Prostate gland (tissue), 2 donors: ENCODE measurements at places on chromosomes 12 and 14.

DNA sequence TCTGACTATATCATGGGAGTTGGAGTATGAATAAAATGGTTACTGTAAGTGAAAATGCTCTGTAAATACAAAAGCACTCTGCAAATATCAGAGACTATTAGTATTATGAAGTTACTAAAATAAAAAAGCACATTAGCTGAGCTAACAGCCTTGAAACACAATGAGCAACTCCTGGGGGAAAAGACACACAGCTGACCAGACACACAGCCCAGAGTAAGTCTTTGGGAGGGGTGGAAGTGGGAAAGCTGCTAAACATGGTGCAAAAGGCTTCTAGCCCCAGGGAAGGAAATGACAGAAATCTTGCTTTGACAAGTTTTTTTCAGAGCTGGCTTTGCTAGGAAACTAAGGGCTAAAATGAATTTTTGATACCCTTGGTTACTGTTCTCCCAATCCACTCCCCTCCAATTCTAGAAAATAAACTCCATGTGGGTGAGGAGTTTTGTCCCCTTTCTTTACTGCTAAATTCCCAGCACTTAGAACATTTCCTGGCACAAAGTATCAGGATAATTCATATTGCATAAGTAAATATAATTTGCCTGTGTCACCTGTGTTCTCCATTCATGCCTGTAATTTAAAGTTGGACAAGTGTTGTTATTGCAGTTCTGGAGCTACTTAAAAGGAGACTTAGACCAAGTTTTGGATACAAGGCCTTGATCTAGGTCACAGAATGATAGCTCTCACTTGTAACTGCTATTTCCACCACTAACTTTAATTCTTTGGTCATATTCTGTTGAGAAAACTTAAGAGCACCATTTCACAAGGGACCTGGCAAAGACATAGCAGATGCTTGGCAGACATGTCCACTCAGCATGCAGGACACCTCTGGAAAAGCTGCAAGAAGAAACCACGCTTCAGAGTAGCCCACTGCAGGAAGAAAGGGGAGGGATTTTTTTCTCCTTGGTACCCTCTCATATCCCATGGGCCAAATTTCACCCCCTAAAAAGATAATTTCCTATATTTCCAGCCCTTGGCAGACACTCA lies 19.0 kb upstream of the RAB3IP start:
- DNase-seq, result no peak

DNA sequence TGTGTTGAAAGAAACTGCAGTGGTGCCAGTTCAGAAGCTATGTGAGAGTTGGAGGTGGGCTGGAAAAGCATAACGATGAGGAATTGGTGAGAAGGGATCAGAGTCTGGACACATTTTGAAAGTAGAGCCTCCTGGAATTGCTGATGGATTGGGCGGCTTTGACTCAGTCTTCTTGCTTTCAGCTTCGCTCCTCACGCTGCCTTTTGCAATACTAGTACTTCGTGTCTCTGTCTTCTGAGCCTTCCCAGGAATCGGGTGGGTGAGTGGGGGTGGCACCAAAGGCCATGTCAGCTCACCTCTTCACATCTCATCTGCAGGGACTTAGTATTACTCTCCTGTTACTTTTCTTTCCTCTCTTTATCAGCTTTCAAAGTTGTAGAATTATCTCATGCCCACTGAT lies 101.6 kb upstream of the RFX4 start:
- DNase-seq, result no peak

DNA sequence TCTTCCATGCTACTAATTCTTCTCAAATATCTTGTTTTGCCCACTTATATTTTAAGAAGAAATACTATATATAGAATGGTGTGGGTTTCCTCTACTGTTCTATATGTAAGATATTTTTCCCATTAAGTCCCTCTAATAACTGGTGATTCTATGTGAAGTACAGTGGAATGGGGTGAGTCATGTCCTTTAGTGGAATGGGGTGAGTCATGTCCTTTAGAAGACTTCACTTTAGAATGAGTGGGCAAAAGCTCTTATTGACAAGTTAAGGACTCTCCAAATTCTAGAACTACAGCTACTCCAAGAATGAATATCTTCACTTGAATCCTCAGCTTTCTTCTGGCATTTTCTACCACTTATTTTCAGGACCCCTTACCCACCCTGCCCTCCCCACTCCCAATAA lies 349.9 kb downstream of the ETNK1 start:
- no peak for DNase-seq

- no peak for DNase-seq
These were observed 581.1 kb upstream of the MGAT4C start for GRCh38 chr12:86837246-86837645.

DNA sequence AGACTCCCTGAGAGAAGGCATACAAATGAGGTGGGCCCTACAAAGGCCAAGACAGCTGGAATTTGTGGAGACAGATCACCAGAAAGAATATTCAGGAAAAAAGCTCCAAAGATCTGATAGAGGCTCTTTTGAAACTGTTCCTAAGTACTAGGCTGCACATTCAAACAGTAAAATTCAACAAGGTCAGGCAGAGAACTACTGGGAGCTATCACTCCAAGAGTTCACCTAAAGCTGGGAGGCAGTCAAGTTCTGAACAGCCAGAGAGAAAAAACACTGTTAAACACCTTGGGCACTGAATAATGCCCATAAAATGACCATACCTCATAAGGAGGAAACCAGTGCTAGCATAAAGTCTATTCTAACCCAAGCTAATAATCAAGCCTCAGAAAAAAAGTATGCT lies 28.6 kb downstream of the MED13L start:
- DNase-seq, result no peak

DNA sequence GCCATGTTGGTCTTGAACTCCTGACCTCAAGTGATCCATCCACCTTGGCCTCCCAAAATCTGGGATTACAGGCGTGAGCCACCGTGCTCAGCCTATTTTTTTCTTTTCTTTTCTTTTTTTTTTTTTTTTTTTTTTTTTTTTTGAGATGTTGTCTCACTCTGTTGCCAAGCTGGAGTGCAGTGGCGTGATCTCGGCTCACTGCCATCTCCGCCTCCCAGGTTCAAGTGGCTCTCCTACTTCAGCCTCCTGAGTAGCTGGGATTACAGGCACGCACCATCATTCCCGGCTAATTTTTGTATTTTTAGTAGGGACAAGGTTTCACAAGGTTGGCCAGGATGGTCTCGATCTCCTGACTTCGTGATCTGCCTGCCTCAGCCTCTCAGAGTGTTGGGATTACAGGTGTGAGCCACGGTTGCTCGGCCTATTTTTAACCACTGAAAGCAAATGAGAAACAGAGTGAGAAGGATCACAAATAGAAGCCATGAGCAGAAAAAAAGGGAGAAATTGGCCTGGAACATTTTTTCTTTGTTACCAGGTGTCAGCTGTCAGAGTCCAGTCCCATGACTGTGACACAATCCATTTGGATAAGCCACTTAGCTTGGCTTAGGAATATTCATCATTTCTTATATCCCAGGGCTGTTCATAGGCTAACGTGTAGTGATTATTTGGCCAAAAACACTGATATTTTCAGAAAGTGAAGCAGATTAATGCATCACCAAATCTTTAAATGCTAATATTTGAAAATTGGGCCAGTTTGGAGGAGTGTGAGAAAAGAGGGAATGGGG lies 7.9 kb upstream of the NFKBIA start:
- DNase-seq, result no peak

GRCh38 chr12:27915021-27915420 lies 57.5 kb downstream of the PTHLH start:
- no peak for DNase-seq

DNA sequence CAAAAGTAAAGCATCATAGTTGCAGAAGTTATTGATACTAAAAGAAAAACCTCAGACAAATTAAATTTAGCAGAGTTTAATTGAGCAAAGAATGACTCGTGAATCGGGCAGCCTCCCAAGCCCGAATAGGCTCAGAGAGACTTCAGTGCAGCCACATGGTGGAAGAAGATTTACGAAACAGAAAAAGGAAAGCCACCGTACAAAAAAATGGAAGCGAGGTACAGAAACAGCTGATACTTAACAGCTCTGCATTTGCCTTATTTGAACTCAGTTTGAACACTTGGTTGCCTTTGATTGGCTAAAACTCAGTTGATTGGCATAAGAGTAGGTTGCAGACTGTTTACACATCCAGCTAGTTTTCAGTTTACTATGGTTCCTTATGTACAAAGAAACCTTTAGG lies 12.9 kb downstream of the TTC9 start:
- DNase-seq, result no peak

DNA sequence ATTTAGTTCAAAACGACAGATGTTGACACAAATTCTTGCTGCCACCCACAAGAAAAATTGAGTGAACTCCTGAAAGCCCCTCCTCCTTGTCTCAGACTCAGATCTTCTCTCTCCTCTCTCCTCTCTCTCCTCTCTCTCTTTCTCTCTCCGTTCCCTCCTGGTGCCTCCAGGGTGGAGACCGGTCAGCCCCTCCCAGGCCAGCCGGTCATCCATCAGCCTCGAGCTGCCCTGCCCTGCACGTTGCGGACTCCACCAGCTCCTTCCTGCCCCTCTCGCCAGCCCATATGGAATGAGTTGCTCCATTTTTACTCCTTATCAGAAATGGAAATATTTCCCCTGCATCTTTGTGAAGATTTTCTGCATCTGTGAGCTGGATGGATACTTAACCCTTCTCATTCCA lies 103.8 kb downstream of the TBX5 start:
- no peak for DNase-seq

- DNase-seq, result no peak
These were observed 4.5 kb upstream of the EVL start for GRCh38 chr14:100060760-100061159.

GRCh38 chr12:132657004-132657727 lies 30.0 kb downstream of the POLE start:
- no peak for DNase-seq
